CD4-positive, alpha-beta T cell treated with Interferon gamma for 1 hour (primary cell): ENCODE measurements at places on chromosomes 1 and 21.

GRCh38 chr1:2258996-2259395 lies 30.9 kb downstream of the SKI start:
- DNase-seq: peak; percentile 77

GRCh38 chr1:27572019-27572678 lies 31.8 kb downstream of the AHDC1 start:
- DNase-seq: no peak

DNA sequence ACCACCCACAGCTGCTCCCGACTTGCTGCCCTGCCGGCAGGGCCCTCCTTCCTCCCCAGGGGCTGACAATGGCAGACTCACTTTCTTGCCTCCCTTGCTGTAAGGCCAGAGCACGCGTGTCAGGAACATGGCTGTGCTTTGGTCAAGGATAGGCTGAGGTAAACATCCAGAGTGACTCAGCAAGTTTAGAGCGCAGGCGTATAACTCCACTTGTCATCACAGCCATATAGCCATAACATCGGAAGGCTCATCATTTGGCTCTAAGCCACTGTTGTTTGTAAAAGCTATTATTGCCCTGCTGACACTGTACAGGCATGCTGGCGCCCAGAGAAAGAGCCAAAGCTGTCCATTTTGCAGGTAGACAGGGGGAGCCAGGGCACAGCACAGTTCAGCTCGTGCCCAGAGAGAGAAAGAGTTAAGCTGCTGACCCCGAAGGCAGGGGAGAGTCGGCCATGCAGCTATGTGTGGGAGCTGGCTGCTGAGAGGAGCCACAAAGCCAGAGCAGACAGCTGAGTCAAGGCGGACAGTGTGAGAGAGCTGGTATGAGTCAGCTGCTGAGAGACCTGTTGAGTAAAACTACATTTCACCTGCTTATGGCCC lies 60.6 kb downstream of the GNG4 start:
- no peak for DNase-seq

DNA sequence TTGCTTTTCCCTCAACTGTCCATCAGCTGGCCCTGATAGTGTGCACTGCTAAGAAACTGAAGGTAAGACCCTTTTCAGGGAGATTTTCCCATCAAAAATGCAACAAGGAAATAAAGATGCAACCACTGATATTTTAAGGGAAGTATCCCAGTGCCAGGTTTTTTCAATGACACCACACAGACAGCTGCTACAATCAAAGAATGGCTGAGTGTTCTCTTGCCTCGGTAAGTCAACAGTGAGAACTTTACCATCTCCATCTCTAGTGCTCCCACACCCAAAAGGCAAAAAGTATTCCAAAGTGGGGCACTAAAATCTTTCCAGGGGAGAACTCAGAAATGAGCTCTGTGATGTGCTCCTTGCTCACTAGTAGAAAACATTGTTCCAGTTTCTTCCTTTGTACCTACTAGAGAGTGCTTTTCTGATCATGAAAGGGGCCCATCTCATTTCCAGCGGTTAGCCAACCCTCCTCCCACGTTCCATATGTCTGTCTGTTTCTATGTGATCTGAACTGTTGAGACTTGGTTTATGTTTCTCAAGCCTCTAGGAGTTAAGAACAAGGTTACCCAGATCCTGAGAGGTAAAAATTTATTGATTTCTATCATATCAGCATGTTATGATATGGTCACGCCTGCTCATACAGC lies 67.6 kb upstream of the NEK2 start:
- no peak for DNase-seq

DNA sequence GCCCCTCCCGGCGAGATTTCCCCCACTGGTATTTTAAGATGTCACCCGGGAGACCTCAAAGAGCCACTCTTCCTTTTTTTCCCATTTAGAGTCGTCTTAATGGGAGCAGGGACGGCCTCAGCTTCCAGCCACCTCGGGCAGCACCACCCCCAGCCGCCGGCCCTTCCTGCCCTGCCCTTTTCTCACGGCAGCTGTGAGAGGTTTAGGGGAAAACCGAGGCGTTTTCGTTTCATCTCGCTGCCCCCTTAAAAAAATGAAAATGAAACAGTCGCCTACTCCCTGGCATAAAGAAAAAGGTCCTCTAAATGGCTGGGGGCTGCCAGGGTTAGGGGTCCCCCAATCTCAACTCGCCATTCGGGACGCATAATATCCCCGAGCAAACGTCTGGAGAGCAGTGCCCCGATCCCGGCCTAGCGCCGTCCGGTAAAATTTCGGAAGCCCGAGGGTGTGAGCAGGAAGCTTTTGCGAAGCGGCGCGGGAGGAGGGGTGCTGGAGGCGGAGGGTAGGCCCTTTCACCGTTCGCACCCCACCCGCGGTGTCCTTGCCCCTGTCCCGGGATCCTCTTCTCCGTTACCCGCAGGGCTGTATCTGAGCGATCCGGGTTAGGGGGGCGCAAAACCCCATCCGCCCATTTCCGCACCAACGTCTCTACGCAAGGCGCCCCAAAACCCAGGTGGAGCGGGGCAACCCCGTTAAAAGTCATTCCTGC lies 1.2 kb downstream of the RUNX3 start:
- DNase-seq: peak; percentile 52

DNA sequence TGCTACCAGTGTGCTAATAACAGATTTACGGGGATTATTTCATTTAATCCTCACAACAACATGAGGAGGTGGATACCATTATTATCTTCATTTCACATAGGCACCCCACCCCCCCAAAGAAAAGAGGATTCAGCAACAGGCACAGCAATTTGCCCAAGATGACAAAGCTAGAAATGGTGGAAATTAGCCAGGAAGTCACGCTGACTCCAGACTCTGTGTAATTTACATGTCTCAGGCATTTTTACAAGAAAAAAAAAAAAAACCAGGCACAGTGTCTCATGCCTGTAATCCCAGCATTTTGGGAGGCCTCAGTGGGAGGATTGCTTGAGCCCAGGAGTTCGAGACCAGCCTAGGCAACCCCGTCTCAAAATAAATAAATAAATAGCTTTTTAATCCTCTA lies 37.5 kb upstream of the PRDM2 start:
- no peak for DNase-seq

GRCh38 chr1:94925004-94925403 lies 1.9 kb downstream of the CNN3 start:
- DNase-seq: no peak

- DNase-seq: no peak
Measured at GRCh38 chr1:6086762-6087376, 41.2 kb downstream of the KCNAB2 start.

DNA sequence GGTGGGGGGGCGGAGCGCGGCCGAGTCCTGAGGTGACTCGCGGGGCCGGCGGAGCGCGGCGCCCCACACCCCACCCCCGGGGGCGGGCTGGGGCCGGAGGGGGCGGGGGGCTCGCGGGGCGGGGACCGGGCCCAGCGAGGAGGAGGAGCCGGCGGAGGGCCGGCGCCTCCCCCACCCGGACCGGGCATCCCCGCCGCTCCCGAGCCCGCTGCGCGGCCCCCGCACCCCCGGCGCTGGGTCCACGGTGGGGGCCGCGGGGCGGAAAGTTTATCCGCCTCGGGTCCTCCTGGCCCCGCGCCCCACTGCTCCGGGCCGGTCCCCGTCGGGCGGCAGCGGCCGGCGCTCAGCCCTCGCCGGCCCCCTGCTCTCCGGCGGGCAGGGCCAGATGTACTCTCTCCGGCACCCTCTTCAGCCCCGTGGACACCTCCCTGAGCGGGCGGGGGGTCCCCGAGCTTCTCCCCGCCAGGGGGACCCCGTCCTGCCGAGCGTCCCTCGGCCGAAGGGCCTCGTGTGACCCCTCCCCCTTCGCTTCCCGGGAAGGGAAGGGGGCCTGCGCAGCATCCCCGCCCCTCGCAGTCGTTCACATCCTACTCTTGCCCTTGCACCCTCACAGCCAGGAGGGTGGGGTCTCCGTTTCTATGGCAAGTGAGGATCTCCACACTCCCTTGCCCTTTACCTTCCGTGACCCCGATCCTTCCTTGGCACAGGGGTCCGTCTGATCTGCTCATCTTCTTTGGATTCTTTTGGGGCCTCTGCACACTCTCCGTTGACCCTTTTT lies 663 bp downstream of the CAMTA1 start:
- DNase-seq: peak; percentile 34

DNA sequence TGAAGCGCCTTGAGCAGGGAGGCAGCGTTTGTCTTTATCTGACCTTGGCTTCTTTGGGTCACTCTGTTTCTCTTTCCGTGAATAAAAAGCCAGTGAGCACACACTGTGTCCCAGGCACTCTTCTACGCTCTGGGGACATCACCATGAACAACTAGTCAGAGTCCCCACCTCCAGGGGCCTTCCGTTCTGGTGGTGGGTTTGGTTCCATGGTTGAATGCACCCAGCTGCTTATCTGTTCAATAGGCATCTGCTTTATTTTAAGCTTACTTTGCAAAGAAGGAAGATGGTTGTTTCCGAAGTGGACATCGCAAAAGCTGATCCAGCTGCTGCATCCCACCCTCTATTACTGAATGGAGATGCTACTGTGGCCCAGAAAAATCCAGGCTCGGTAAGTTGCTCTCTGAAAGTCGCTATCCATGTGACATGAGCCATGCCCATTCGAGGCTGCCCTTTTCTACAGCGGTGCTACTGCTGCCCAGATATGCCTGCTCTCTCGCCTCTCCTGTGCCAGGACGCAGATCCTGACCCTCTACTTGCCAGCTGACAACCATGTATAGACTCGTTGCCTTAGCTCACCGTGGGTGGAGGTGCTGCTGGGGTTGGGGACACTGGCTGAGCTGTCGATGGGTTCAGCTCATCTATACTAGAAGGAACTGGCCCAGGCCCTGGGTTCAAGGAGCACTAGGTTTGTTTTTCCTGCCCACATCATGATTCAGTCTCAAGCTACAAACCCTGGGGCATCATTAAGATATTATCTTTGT lies 5.9 kb downstream of the MX1 start:
- peak; percentile 41 for DNase-seq

DNA sequence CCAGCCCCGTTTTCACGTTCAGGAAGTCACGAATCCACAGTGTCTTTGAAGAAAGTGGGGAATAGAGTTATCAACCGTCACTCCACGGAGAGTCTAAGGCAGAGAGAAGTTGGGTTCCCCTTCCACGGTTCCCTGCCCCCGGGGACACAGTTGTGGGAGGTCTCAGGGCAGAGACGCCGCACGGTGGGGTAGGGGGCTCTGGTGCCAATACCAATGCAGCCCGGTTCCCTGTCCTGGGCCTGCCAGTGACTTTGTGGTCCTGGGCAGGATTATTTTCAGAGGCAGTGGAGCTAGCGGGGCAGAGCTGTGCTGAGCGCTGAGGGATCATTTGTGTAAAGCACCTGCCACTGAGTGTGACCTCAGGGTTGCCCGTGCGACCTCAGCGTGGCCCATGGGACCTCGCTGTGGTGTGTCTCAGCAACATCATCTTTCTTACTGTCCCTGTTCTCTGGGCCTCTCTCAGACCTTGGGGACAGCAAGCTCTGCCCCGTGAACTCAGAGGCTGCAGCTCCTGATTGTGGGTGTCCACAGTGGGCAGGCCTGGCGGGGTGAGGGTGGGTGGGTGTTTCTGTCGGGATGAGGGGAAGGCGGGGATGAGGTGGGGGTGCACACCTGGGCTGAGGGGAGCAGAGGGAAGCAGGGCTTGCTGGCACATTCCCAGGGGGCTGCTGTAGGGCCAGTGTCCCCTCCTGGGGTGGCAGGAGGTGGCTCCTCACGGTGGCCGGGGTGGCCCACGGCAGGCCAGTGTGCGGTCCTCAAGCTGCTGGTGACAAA lies 65.2 kb downstream of the AGPAT3 start:
- no peak for DNase-seq

- DNase-seq: no peak
Measured at GRCh38 chr1:25987951-25988350, 9.9 kb downstream of the PAFAH2 start.

- DNase-seq: no peak
Measured at GRCh38 chr21:25515484-25516405, 91.5 kb downstream of the MRPL39 start.

GRCh38 chr1:44244986-44245385 lies 31.7 kb downstream of the DMAP1 start:
- DNase-seq: no peak

DNA sequence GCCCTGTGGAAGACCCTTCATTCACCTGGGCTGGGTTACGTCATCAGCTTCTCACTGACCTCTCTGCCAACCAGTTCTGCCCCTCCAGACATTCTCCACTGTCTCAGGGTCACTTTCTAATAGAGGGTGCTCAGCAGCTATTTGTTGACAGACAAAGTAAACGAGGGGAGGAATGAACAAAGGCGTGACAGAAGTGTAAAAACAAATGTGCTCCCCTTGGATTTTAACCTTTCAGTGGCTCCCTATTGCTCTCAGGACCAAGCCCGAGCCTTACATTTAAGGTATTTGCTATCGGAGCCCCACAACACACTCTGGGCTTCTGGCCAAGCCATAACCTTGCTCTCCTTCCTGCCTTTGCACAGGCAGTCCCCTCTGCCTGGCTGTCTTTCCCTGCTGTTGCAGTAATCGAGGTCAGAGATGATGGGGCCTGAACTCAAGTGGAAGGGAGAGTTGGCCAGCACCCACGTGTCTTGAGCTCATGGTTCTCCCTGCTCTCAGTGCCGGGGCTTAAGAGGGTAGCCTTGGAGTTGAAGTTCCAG lies 9.3 kb upstream of the MARCKSL1 start:
- DNase-seq: no peak
